ENCODE measurements at places on chromosomes 6 and 20.

DNA sequence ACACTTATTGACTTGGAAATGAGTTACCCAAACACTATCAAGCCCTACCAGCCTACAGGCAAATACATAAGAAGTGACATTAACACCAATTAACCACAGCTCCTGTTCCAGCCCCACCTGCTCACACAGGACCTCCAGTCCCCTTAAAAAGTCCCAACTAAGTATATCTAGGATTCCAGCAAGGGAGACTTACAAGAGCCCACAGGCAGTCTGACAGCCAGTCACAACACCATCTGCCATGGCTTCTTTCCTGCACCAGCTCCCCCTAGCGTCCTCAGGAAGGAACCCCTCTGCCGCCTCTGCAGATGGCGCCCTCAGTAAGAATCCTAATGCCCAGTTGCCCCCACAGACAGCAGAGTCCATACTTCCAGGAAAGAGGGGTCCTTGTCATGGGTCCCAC, 122.1 kb downstream of the HIVEP2 start:
- no peak for DNase-seq

- peak; percentile 31 for DNase-seq
Observed at GRCh38 chr20:4740774-4741431, 19.2 kb downstream of the PRND start.

DNA sequence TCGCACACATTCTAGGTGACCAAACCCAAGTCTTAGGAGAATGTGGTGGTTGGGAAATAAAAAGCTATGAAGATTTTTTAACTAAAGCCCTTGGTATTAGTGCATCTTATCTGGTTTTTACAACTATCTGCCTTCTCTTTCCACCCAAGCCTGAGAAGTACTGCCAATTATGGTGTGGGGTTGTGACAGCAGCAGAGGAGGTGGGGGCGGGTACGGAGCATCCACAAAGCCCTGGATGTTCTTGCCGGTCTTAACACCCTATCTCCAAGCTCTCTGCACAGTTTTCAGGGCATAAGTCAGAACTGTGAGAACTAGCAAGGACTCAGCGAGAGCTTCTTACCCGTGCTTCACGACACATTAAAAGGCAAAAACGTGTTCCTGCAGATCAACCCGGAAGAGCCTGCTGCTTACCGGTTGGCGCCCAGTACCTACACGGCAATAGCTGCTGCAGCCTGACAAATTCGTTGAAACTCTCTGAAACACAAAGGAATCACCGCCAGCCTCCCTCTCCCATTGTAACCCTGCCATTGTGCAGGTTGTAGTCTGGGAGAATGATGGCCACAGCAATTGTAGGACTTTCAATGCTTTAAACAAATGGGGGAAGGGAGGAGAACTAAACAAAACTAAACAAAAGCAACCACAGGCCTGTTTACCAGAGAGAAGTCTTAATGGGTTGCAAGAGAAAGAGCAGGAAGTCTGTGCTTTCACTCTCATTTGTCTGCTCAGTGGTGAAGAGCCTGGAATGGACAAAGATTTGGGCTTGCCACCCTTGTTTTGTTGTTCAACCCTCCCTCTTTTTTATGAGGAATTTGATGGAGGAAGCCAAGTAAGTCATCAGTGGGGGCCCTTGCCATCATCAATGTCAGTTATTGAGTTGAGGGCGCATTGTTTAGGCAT, 461.0 kb upstream of the JARID2 start:
- no peak for DNase-seq

GRCh38 chr6:26468829-26469228, 11.1 kb downstream of the BTN2A1 start:
- no peak for DNase-seq

GRCh38 chr6:100657678-100658330, 193.1 kb upstream of the SIM1 start:
- peak; percentile 20 for DNase-seq

DNA sequence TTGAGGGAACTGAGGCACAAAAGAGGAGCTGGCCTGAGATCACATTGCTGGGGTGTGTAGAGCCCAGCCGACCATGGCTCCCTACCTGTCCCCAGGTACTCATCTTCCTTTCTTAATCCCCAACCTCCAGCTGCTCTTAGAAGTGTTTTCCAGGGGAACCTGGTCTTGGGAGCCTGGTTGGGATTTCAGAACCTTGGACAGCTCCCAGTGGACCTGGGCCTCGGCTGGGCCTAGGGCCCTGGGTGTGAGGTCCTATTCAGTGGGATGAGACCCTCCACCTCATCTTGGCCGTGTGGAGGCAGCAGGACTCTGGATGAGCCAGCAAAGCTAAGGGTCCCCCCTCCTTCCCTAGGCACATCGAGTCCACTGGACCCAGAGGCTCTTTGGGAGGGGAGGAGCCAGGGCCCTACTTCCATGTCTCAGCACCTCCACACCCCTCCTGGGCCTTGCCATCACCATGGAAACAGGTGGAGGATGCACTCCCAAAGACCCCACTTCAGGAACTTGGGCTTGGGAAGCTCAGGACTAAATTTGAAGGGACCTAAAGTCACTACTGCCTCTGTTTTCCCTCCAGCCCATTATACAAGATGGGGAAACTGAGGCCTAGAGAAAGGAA, 38.5 kb downstream of the DLGAP4 start:
- DNase-seq, result peak; percentile 48

GRCh38 chr20:36548006-36548315, 6.6 kb downstream of the MYL9 start:
- no peak for DNase-seq

GRCh38 chr20:19677336-19677735, 80.7 kb upstream of the RIN2 start:
- no peak for DNase-seq

- DNase-seq, result no peak
Observed at GRCh38 chr6:112017169-112017568, 36.7 kb upstream of the CCN6 start.

GRCh38 chr6:19137505-19137904, 699.7 kb upstream of the ID4 start:
- DNase-seq, result no peak

DNA sequence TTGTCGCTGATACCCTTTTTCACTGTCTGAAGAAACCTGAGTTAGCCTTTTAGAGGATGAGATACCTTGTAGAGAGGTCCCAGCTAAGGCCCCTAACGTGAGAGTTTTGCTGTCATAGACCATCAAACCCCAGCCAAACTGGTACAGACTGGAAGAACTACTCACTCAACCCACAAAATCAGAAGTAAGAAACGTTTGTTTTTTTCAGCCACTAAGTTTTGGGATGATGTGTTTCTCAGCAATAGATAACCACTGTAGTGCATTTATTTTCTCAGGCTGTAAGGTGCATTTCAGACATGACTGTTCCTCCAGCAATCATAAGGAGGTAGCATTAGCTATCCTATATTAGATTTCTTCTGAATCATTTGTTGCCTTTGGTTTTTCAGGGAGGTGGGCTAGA, 407.3 kb upstream of the FLRT3 start:
- no peak for DNase-seq

DNA sequence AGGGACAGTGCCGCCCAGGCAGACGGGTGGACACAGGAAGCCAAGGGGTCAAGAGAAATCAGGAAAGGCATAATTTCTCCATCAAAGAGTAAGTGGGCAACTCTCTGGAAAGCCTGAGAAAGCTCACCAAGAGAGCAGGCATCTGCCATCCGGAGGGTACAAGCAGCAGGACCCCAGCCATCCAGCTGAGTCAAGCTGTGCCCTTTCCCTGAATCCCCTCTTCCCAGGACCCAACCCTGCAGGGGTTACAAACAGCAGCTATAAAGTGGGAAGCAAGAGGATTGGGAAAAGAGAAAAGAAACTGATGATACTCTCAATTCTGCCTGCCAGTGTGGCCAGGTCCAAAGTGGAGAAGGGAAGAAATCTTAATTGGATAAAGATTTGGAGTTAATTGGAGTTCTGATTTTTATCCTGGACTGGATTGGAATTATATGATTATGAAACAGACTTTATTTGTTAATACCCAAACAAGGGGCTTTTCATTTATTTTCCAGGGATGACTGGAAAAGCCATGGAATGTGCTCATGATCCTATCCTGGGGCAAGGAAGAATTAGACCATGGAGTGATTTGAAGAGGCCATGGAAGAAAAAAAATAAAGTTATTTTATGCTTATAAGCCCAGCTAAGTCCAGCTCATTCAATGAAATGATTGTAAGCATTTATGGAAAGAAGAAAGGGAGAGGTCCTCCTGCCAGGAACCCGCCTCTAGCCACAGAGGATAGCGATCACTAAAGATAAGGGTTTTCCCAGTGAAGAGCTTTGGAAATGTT, 34.9 kb downstream of the NHLRC1 start:
- DNase-seq, result no peak

DNA sequence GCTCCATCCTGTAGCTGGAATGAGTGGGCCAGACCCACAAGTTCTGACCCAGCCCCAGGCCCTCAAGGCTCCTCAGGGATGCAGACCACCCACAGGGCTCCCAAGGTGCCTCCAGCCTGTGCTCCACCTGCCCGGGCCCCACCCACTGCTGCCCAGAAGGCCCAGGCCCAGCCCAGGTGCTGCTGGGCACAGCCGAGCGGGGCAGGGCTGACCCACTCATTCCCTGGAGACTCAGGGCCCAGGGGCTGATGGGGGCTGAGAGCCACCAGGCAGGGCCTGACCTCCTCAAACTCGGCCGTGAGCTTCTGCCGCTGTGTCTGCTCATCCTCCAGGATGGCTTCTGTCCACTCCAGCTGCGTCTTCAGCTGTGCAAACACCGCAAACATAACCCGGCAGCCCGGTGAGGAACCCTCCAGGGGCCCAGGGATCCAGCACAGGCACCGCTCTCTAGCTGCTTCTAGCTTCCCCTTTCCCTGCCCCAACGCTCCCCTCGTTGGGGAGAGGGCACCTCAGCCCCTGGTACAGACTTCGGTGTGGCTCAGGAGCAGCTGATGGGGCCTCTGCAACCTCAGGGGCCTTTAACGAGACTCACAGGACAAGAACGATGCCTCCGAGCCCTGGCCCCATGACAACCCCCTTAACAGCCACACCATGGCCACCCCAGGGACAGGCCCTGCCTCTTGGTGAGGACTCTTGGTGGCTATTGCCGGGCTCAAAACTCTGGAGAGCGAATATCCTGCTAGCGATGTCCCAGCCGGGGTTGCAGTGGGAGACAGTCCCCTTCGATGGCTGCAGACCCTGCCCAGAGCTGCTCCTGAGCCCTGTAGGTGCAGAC, 46.0 kb downstream of the DSTN start:
- DNase-seq, result no peak

DNA sequence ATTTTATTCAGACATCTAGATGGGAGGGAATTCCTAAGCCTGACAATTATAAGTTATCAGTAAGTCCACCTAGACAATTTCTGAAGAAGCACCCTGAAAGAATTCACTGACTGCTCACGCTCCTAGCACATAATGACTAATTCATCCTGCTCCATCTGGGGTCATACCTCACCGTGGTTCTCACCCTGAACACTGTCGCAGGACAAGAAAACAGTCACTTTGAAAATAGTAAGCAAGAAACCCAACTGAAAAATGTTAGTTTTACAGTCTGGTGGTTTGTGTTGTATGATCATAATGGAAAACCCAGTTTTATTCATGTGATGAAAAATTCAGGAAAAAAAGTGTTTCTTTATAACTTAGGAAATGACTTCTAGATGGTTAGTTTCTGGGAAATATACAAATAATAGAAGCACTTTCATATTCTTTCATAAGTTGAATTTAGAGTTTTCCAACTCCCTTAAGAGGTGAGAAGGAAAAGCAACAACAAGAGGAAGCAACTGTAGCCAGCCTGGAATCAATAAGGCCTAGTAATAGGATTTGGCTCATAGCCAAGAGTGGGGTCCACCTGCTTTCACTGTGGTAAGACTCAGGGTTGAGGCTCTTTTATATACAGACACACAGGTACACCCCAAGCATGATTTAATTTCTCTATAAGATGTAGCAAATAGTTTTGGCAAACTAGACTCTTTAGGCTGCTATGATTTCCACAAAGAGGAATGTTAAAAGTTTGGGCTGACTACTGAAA, 94.1 kb downstream of the HIVEP2 start:
- no peak for DNase-seq

- DNase-seq, result no peak
Observed at GRCh38 chr6:43941174-43941573, 171.2 kb downstream of the VEGFA start.

- no peak for DNase-seq
Observed at GRCh38 chr6:166277892-166278578, 30.2 kb downstream of the PRR18 start.

GRCh38 chr20:56506103-56506502, 18.4 kb upstream of the FAM209A start:
- no peak for DNase-seq

DNA sequence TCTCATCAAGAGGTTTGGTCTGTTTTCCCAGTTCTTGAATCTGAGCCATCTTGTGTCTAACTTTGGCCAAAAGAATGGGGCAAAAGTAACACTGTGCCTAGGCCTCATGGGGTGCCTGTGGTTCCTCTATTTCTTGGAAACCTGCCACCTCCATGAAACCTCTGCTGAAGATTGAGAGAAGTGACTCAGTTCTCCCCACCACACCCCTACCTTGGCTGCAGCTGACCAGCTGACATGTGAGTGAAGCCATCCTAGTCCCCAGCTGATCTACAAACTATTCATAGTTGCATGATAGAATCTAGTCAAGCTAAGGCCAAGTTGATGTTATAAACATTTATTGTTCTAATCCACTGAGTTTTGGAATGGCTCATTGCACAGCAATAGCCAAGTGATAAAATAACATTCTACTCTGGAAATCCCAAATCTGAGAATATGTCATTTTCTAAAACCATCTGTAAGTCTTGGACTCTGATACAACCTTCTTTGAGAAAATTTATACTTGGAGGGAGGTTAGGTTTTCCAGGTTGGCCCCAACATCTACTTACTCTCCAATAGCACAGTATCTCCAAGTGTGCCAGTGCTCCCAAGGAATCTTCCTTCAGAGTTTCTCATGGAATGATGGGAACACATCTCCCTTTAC, 107.0 kb upstream of the SMLR1 start:
- DNase-seq, result no peak

GRCh38 chr20:49591217-49591865, 23.4 kb upstream of the PTGIS start:
- no peak for DNase-seq

DNA sequence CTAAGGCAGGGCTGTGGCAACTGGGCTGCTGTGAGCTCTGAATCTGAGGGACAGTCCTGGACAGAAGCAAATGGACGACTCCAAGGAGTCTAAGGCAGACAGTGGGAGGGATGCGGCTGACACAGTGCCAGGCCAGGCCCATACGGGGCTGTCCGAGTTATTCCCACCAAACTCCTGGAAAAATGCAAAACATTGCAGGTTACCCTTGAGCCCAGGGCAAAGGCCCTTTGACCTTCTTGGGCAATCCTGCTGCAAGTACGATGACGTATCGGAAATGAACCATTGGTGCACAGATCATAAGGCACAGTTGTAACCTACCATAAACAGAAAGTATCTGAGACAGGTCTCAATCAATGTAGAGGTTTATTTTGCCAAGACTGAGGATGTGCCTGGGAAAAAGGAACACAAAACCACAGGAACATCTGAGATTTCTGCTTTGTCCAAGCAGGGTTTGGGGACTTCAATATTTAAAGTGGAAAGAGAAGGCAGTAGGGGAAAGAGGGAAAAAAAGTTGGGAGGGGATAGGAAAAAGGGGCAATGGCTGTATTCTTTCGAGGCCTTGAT, 118.9 kb downstream of the DACT2 start:
- no peak for DNase-seq

DNA sequence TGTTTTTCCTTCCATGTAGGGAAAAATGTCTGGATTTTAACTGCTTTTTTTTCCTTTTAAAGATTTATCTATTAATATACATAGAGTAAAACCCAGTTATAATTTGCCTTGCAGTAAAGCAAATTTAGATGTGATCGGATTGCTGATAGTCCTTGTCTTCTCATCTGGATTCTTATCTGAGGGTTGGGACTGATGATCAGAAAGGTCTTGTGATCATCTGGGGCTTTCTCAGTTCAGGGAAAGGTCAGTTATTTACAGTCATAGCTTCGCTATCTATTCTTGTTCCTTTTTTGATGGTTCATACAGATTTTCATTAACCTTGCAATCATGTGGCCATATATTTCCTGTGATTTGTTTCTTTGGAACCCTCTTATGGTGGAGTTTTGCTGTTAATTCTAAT, 63.8 kb upstream of the CLDN20 start:
- no peak for DNase-seq
